ENCODE measurements at places on chromosomes 4 and X. TPM values are rescaled to one million over a fixed set of nuclear protein-coding genes. Genes with fewer than 3 reads are reported as not detected.

Gene RBM3
- 319 TPM for total RNA-seq

Gene PDZD11
- 13.4 TPM for total RNA-seq

Gene ATP7A
- total RNA-seq, result 11.9 TPM

Gene NAAA
- total RNA-seq, result 65.2 TPM

Gene FGFBP2
- total RNA-seq, result not detected

Gene ART3
- total RNA-seq, result not detected

Gene HGFAC
- total RNA-seq, result not detected

Gene NOA1
- 15.6 TPM for total RNA-seq

Gene LRCH2
- not detected for total RNA-seq

Measured in T-helper 17 cell (primary cell).